ENCODE measurements at places on chromosomes 3 and 15. TPM values are rescaled to one million over a fixed set of nuclear protein-coding genes. Genes with fewer than 3 reads are reported as not detected.

- ATAC-seq, result peak; percentile 78
Observed at GRCh38 chr15:78108300-78109084, 16.1 kb downstream of the SH2D7 start.

SYNPR gene
- not detected for total RNA-seq

DNA sequence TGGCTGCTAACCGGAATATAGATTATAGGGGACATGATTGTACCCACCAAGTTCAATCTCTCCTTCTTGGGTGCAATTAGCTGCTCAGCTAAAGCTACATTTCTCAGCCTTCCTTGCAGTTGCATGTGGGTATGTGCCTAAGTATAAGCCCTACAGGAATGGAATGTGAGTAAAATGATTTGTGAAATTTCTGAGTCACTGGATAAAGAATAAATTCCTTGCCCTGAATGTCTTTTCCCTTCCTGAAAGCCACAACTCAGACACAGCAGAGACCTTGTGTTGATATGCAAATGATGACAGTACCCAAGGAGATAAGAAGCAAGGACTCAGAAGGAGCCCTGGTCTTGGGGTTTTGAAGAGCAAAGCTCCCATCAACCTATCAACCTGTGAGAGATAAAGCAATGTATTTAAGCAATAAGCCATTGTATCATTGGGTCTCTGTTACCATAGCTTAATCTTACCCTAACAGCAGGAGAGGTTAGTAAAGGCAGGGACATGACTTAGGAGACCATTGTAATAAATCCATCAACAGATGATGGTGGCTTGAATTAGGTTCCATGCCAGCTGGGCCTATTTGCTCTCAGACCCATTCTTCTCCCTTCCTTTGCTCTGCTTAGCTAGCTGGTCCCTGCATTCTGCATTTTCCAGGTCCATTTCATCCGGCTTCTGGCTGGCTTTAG is 25.6 kb upstream of the ZNF280D start:
- peak; percentile 17 for ATAC-seq

GOLGA8T gene
- not detected for total RNA-seq

CYP1A2 gene
- total RNA-seq, result not detected

GRCh38 chr3:177336873-177337450 is 139.7 kb upstream of the TBL1XR1 start:
- no peak for ATAC-seq

- ATAC-seq, result peak; percentile 83
Observed at GRCh38 chr15:67456677-67457529, 64.0 kb upstream of the C15orf61 start.

DNA sequence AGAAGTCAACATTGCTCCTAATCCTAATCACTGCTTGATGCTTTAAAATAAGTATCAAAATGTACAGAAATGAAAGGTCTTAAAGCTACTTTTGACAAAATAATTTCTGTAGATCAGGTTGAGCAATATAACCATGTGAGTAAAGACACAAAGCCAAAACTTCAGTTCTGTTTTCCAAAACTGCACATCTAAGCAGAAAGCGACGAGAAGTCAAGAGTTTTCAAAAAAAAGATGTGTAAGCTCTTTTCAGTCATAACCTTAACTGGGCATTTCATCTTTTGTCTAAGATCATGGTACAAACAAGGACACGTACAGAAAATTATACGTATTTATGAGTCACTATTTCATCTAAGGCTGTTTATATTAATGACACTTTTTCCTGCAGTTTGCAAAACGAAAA is 608.8 kb downstream of the FOXP1 start:
- no peak for ATAC-seq

DNA sequence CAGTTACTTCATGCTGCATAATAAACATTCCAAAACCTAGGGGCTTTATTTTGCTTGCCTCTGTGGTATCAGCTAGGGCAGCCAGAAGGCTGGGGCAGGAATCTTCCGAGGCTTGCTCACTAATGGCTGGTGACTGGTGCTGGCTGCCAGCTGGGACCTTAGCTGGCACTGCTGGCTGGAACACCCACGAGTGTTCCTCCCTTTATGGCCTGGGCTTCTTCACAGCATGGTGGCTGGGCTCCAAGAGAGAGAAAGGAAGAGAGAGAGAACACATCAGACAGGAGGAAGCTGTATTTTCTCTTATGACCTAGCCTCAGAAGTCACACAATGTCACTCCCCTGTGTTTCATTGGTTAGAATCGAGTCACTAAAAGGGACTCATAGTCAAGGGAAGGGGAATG is 23.9 kb upstream of the CDCP1 start:
- ATAC-seq, result peak; percentile 4

PRR23B gene
- total RNA-seq, result not detected

MLF1 gene
- 2.6 TPM for total RNA-seq

INSYN1 gene
- total RNA-seq, result 5.1 TPM

AGBL1 gene
- total RNA-seq, result not detected

- no peak for ATAC-seq
Observed at GRCh38 chr3:43970920-43971319, 270.8 kb upstream of the TOPAZ1 start.
